Cardiac muscle cell (in vitro differentiated cells and primary cell): ENCODE measurements at places on chromosomes 11 and 22. TPM values are rescaled to one million over a fixed set of nuclear protein-coding genes. Genes with fewer than 3 reads are reported as not detected.

Gene ETS1
- 4.1 and 10.2 TPM in 2 replicates for total RNA-seq

Gene ANO5
- 6.2 and 10.9 TPM in 2 replicates for total RNA-seq

Gene C11orf42
- total RNA-seq: not detected in 2 replicates

Gene SAA1
- total RNA-seq: 0.70 TPM in 1 of 2 replicates, not detected in the other

Gene CAPRIN1
- total RNA-seq: 249 and 286 TPM in 2 replicates

Gene HEPN1
- not detected in 2 replicates for total RNA-seq

Gene MISFA
- total RNA-seq: 3.6 and 4.9 TPM in 2 replicates

Gene ANO9
- 0.51 TPM in 1 of 2 replicates, not detected in the other for total RNA-seq

Gene ASCL2
- 0.39 TPM in 1 of 2 replicates, not detected in the other for total RNA-seq

Gene OR52E8
- 0.21 and 0.71 TPM in 2 replicates for total RNA-seq

Gene UBQLN3
- total RNA-seq: 0.81 and 1.9 TPM in 2 replicates

Gene EXPH5
- total RNA-seq: 5.6 and 7.7 TPM in 2 replicates

Gene DEUP1
- 0.14 and 0.27 TPM in 2 replicates for total RNA-seq

Gene SCUBE1
- 1.8 and 6.9 TPM in 2 replicates for total RNA-seq

Gene RIMBP3B
- total RNA-seq: 1.7 and 1.9 TPM in 2 replicates

Gene NCF4
- not detected in 2 replicates for total RNA-seq

Gene SOX6
- total RNA-seq: 7.6 and 9.6 TPM in 2 replicates

Gene TPBGL
- 0.18 and 0.21 TPM in 2 replicates for total RNA-seq

Gene CCDC87
- total RNA-seq: 2.7 and 3.9 TPM in 2 replicates

Gene ABCG4
- 1.9 and 3.2 TPM in 2 replicates for total RNA-seq

Gene ACTN3
- total RNA-seq: 74.2 and 189 TPM in 2 replicates

Gene C1QTNF4
- 72.9 and 80.9 TPM in 2 replicates for total RNA-seq

Gene GUCY1A2
- 1.1 and 2.5 TPM in 2 replicates for total RNA-seq

Gene TTC28
- 57.5 and 109 TPM in 2 replicates for total RNA-seq
